ENCODE measurements at places on chromosomes 7 and 10.

GRCh38 chr10:74306227-74306982 lies 155.4 kb downstream of the ADK start:
- DNase-seq: no peak

DNA sequence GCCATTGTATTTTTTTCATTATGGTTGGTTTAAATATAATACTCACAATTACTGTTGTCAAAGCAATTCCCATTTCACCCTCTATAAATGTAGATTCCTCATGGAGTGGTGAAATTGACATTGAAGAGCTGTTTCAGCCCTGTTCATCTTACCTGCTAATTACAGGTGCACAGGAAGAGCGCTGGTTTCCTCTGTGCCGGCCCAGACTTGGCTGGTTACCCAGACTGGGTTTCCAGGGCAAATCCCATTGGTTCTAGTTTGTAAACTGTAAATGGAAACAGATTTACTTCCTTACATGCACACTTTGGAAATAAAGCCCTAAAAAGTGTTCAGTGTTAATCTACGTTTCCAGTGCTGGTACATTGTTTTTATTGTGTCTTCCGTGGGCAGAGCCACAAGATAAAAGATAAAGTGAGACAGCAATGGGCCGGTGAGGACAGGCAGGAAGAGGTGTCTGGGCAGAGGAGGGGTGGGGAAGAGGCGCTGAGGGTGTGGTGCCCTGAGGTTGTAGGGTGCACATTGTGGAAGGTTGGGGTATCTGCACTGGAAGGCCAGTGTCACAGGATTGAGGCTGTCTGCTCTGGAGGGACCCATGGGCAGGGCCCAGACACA lies 71.6 kb upstream of the ZPBP start:
- no peak for DNase-seq

DNA sequence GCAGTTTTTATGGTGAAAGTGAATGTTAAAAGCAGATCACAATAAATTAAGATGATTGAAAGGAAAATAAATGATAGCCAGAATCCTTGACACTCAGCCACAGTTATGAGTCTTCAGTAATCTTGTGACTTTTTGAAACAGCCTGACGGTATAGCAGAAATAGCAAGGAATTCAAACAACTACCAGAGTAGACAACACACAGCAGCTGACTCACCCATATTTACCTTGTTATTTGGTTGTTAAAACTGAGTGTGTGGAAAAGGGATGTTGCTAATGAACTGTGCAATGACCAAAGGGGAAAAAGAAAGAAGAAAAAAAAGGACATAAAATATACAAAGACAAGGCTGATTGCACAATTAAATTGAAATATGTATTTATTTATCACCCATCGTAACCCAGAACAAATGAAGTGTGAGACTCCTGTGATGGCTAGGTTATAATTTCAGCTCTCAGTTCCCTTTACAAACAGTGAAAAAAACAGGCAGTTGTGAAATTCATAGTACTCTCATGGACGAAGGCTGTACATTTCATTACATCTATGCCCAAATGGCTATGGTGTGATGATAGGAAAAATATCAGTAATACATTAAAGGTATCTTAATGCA lies 1023.0 kb upstream of the SORCS1 start:
- DNase-seq: no peak

GRCh38 chr7:92875719-92876118 lies 39.3 kb upstream of the CDK6 start:
- DNase-seq: no peak

GRCh38 chr7:135801877-135802276 lies 53.3 kb upstream of the FAM180A start:
- no peak for DNase-seq

- DNase-seq: no peak
Observed at GRCh38 chr10:116430288-116430687, 2.6 kb downstream of the PNLIPRP3 start.

DNA sequence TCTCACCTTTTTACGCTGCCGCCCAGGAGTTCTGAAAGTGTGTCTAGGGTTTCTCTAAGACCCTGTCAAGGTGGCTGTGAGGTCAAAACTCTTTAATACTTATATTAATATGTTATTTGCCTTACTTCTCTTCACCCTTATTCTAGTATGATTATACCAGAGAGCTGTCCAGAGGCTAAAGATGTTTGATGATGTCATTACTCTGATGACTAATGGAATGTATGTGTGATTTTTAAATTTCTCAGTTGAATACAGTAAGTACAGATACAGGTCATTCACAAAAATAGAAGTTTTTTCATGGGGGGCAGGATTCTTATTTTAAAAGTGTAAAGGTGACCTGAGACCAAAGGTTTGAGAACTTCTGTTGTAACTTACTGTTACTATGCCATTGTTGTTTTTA lies 150.6 kb upstream of the FOXP2 start:
- no peak for DNase-seq

GRCh38 chr10:54131833-54132232 lies 669.2 kb downstream of the PCDH15 start:
- no peak for DNase-seq

DNA sequence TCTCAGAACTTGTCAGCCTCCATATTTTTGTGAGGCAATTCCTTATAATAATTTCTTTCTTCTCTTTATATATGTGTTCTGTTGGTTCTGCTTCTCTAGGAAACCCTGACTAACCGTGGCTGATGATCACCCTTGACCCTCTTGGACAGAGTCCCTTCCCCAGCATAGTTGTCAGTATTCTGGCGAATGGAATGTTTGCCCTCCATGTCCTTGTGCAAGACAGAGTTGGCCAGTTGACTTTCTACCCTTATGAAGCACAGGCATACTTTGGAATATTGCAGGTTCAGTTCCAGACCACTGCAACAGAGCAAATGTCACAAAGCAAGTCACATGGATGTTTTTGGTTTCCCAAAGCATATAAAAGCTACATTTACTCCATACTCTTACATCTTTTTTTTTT lies 297.7 kb upstream of the SHH start:
- no peak for DNase-seq
